Left cardiac atrium (tissue), 4 donors: ENCODE measurements at places on chromosomes 16 and 17. TPM values are rescaled to one million over a fixed set of nuclear protein-coding genes. Genes with fewer than 3 reads are reported as not detected.
A peak's percentile ranks its signal among the peaks of the same experiment; 100 is the strongest.

- DNase-seq = peak; percentile 70
These were observed 12.1 kb upstream of the SCN4A start for GRCh38 chr17:63984651-63985386.

- DNase-seq = no peak
These were observed 75.1 kb downstream of the FOXL1 start for GRCh38 chr16:86653285-86654006.

DNA sequence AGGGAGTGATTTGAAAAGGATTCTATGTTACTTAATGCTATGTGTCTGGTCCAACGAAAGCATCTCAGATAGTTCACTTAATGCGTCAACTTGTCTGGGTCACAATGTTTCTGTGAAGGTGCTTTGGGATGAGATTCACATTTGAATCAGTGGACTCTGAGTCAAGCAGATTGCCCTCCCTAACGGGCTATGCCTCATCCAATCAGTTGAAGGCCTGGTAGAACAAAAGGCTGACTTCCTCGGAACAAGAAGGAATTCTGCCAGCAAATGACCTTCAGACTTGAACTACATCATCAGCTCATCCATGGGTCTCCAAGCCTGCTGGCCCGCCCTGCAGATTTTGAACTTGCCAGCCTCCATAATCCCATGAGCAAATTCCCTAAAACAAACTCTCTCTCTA is 15.2 kb downstream of the EMP2 start:
- DNase-seq = no peak

DNA sequence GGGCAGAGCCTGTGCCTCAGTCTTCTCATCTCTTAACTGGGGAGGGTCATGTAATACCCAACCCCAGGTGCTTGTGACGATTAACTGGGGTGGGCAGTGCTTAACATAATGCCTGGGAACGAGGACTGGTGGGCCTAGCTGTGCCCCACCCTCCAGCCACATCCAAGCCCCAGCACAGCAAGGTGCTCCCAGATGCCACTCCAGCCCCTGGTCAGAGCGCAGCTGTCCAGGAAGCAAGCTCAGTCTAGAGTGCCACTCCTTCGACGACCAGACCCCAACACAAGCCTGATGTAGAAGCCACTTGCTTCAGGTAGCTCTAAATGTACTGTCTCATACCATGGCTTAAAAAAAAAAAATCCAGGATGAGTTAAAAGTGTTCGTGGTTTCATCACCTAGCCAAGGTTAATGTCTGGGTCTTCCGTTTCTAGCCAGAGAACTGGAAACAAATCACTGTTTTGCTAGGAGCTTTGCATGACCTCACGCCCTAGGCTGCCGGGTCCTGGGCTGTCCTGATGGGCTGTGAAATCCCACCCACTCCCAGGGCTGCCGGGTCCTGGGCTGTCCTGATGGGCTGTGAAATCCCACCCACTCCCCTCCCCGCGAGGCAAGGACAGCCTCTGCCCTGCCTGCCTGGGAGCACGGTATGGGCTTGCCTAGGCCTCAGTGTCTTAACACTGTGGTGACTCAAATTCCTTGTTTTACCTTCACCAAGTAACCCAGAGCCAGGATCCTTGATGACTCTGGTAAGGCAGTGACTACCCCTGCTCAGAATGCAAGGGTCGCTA is 7.7 kb downstream of the MIEF2 start:
- no peak for DNase-seq

Gene VMO1
- 0.81 TPM for total RNA-seq

Gene CHST6
- total RNA-seq = 4.4 TPM

Gene CCDC200
- not detected for total RNA-seq

Gene C17orf113
- total RNA-seq = 0.68 TPM

Gene MYL11
- total RNA-seq = not detected

Gene EIF1
- 883 TPM for total RNA-seq

Gene KRTAP2-3
- not detected for total RNA-seq
